ENCODE measurements at places on chromosomes 3 and 15.

- DNase-seq: no peak
Measured at GRCh38 chr3:43017593-43018195, 38.6 kb downstream of the GASK1A start.

- no peak for DNase-seq
Measured at GRCh38 chr3:136959599-136959998, 1.8 kb downstream of the IL20RB start.

GRCh38 chr3:135069406-135069805 is 274.3 kb downstream of the EPHB1 start:
- no peak for DNase-seq

- no peak for DNase-seq
Measured at GRCh38 chr3:13109516-13109915, 36.3 kb upstream of the IQSEC1 start.

- no peak for DNase-seq
Measured at GRCh38 chr3:160860346-160860745, 104.3 kb downstream of the PPM1L start.

DNA sequence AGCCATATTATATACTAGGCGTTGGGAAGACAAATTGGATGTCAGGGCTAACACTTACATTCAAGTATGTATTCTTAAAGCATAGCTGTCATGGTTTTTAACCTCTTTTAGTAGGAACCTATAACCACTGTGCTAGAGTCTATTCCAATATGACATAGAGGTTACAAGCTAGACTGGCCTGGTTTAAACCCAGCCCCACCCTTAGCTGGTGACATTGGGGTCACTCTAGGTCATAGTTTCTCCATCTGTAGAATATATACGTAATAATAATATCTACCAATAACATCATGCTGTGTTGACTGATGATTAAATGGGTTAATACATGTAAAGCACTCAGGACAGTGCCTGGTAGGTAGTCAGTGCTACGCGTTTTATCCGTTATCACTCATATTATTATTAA is 16.7 kb downstream of the NRROS start:
- DNase-seq: no peak

DNA sequence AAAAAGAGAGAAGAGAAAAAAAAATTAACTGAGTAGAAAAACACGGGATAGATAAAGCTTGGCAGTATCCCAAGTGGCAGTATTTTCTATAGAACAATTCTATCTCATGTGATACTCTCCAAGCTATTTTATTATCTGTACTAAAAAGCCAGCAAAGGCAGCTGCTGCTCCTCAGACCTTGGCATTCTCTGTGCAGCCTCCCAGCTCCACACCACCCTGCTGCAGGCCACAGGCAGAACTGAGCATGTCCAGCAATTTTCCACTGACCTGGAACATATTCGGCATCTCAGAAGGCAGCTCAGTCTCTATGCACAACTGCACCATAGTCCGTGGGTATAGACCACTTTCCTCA is 1161.4 kb downstream of the IGSF11 start:
- no peak for DNase-seq

- DNase-seq: no peak
Measured at GRCh38 chr3:71499227-71499876, 84.2 kb downstream of the FOXP1 start.

DNA sequence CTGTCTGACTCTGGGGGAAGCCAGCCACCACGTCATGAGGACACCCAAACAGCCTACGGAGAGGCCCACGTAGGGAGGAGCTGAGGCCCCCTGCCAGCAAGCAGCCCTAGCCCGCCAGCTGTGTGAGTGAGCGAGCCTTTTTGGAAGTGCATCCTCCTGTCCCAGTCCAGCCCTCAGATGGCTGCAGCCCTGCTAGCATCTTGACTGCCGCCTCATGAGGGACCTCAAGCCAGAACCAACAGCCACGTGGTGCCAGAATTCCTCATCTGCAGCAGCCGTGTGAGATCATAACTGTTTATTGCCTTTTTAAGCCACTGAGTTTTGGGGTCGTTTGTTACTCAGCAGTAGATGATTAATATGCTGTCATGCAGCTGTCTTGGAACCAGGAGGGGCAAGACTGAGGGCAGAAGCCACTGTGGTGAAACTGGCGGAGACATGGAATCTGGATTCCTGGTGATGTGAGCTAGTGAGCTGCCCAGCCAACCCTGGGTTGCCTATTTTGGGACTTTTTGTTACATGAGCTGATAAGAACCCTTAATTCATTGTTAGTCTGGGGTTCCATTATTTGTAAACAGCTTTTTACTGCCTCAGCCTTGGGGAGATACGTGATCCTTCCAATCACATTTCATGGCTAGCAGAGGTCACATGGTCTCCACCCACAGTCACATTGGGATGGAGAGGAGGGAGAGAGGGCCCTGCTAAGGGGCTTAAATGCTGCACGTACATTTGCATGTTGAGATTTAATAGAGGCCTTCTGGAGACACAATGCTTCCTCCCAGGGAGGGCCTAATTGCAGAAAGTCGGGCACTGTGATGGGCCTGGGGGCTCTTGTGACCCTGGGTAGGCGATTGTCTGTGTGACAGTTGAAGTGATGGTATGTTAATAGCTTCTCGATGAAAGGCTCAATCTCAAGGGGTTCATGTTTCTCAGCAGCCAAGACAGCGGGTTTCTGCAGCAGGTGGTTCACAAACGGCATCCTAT is 73.8 kb downstream of the RPLP1 start:
- DNase-seq: no peak

- DNase-seq: no peak
Measured at GRCh38 chr15:39318231-39318630, 262.6 kb upstream of the THBS1 start.

DNA sequence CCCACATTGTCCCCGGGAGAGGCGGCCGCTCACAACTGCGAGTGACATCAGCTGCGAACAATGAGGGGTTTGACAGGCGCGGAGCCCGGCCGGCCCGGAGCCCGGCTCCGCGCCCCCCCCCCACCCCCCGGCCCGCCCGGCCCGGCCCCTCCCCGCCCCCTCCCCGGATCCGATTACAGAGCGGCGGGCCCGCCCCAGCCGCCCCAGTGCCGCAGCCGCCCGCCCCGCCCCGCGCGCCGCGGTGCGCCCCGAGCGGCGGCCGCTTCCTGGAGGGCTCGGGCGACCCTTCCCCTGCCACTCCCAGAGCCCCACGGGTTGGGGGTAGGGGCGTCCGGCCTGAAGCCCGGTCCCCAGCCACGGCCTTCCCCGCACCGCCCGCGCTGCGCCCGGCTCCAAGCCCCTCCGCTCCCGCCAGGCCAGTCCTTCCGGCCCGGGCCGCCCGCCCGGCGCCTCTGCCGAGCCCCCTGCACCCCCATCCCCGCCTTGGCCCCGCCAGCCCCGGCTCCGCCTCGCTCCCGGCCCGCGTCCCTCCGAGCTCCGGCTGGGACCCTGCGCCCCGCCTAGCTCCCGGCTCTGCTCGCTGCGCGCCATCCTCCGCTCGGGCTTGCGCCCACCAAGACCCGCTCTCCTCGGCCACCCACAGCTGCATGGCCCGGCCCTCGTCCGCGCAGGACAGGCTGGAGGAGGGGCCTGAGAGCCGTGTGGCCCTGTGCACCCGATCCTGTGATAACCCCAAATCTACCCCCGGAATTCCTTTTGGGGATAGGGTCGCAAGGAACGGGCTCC is at the start of gene PCBP4:
PCBP4 (minus strand) TSS at position 71 of the 786 bp plus-strand sequence. CDS start 6,214 bp downstream, outside the sequence.
- no peak for DNase-seq

GRCh38 chr3:138401834-138402233 is 32.6 kb upstream of the ESYT3 start:
- DNase-seq: no peak

GRCh38 chr15:66670762-66671580 is 31.1 kb upstream of the SMAD6 start:
- DNase-seq: no peak

Measured in stimulated activated CD8-positive, alpha-beta memory T cell treated with anti-CD3 and anti-CD28 coated beads, Interleukin-7, amount 100 ng/mL, for 4 hours (primary cell).